ENCODE measurements at places on chromosomes 7 and 10.

DNA sequence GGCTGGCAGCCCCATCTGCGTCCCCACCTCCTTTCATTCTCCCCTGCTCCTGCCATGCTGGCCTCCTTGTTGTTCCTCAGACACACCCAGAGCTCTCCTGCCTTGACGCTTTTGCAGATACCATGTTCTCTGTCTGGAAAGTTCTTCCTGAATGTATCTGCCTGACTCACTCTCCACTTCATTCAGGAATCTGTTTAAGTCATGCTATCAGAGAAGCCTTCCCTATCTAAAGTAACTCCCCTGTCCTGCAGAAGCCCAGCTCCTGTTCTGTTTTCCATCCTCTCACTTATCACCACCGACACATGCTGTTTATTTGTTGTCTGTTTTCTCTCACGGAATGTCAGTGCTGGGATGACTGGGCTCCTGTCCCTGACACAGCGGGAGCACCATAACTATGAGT is 82.0 kb downstream of the AFAP1L2 start:
- H3K4me3 ChIP-seq, result no peak overlapping the region
- H3K4me1 ChIP-seq, result peaks cover 20% of the 10 kb centered on the region
- H3K27ac ChIP-seq, result peak overlapping the region; percentile 83

DNA sequence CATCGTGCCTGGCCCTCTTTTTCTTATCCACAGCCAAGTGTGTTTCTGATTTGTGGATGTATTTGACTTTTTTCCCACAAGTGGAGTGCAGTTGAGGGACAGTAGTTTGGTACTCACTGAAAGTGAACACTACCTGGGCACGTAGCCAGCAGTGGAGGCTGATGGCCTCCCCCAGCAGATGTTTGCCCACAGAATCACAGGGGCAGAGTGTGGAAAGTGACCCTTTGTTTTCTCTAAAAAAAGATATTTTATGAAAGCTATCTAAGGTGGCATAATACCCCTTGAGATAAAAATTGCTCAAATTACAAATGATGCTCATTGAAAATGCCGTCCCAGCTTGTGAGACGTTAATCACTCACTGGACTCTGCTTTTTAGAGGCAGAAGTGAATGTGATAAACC is 29.1 kb downstream of the WDR37 start:
- H3K4me3 ChIP-seq, result no peak overlapping the region
- H3K27me3 ChIP-seq, result no peaks in the 10 kb centered on the region
- H3K36me3 ChIP-seq, result peaks cover 55% of the 10 kb centered on the region
- no peaks in the 10 kb centered on the region for H3K4me1 ChIP-seq
- no peak overlapping the region for H3K27ac ChIP-seq
- DNase-seq, result no peak

DNA sequence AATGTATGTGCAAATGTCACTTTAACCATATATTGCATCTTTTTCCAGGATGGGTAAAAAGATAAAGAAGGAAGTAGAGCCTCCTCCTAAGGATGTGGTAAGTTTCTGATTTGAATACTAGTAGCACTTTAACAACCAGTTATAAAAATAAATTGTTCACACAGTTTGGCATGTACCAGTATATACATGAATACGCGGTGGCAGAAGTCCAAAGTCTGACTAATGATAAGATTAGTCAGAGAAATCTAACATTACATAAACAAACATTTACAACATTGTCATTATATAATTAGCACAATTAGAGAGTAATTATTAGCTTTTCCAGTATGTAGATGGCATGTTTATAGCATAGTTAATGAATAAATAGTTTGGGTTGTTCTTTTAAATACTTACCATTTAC is 4.1 kb downstream of the ARMC3 start:
- no peak overlapping the region for H3K4me3 ChIP-seq
- H3K27me3 ChIP-seq, result peaks cover 3% of the 10 kb centered on the region
- H3K27ac ChIP-seq, result no peak overlapping the region

- no peak overlapping the region for H3K27ac ChIP-seq
- H3K4me3 ChIP-seq, result no peak overlapping the region
- no peaks in the 10 kb centered on the region for H3K36me3 ChIP-seq
Measured at GRCh38 chr10:1154531-1155295, 98.5 kb downstream of the WDR37 start.

- peaks cover 5% of the 10 kb centered on the region for H3K4me1 ChIP-seq
- H3K27me3 ChIP-seq, result no peaks in the 10 kb centered on the region
- DNase-seq, result no peak
- H3K27ac ChIP-seq, result no peak overlapping the region
- no peak overlapping the region for H3K4me3 ChIP-seq
Measured at GRCh38 chr10:78455811-78456210, 422.1 kb downstream of the RPS24 start.

DNA sequence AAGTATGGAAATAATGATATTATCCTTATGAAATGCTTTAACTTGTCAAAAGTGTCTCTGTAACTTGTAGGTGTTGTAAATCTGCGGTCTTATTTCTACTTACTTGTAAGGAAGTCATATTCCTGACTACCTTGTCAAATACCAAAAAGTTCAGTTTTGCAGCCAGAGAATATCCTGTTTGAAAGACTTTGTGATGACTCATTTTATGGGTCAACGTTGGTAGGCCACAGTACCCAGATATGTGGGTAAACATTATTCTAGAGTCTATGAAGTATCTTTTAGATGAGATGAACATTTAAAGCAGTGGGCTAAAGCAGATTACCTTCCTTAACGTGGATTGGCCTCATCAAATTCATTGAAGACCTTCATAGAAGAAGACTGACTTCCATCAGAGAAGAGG is 195.3 kb downstream of the PPP1R9A start:
- DNase-seq, result no peak
- no peaks in the 10 kb centered on the region for H3K4me1 ChIP-seq
- no peak overlapping the region for H3K4me3 ChIP-seq
- H3K27me3 ChIP-seq, result no peaks in the 10 kb centered on the region
- H3K27ac ChIP-seq, result no peak overlapping the region

DNA sequence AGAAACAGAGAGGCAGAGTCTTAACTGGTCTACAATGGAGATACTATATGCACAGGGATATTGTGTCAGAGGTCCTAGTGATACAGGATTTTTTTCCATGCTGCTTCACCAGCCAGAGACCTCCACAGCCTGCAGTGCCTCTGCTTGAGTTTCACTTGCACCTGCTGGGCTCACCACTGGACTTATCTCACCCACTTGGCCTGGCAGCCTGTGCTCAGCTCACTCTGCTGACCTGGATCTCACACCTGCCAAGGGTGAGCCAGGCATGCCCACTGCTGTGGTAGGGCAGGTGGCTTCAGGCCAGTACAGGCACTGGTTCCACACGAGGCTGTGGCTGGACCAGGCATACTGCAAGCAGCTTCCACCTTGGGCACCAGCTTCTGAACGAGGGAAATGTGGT is 36.6 kb downstream of the PNLIPRP3 start:
- H3K27ac ChIP-seq, result no peak overlapping the region
- no peak for DNase-seq
- H3K36me3 ChIP-seq, result no peaks in the 10 kb centered on the region
- H3K4me1 ChIP-seq, result no peaks in the 10 kb centered on the region

DNA sequence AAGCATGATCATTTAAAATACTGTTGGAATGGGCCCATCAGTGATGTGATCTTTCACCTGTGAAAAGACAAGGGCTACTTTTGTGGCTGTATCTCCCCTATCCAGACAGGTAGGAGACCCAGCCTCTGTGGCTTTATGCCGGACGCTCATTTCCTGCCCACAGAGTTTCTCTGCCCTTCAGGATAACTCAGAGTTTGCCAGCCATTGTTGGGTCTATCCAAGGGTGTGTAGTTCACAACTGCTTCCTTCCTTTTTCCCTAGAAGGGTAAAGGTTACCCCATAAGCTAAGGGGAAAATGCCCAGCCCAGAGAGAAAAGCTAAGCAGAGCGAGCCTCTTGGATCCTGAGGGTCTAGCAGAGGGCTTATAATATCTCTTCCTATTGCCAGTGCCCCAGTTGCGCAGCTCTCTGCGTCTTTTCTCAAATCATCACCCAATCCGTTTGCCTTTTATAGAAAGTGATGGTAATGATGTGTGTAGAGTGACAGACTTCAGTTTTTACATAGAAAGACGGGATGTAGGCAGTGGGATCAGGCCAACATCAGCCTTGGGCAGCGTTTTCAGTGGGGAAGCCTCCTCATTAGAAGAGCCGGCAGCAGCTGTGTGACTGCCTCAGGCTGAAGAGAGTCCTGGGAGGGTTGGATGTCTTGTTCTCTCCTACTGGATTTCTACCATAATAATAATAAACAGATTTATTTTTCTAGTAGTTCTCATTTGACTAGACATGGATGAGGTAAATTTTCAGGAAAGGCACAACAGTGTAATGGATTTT is 80.5 kb downstream of the MET start:
- peaks cover 52% of the 10 kb centered on the region for H3K36me3 ChIP-seq
- H3K27ac ChIP-seq, result no peak overlapping the region
- no peak for DNase-seq

- H3K4me1 ChIP-seq, result no peaks in the 10 kb centered on the region
- no peaks in the 10 kb centered on the region for H3K36me3 ChIP-seq
- DNase-seq, result no peak
- H3K27ac ChIP-seq, result no peak overlapping the region
- H3K4me3 ChIP-seq, result no peak overlapping the region
Measured at GRCh38 chr10:649445-649797, 40.0 kb downstream of the DIP2C start.
